ENCODE measurements at places on chromosomes 16 and 17.

- peak; percentile 18 for DNase-seq
Measured at GRCh38 chr16:87970186-87970585, 19.0 kb downstream of the BANP start.

- DNase-seq = peak; percentile 76
Measured at GRCh38 chr16:525520-526180, 1.9 kb upstream of the CAPN15 start.

- no peak for DNase-seq
Measured at GRCh38 chr17:27442702-27443101, 13.5 kb upstream of the KSR1 start.

- no peak for DNase-seq
Measured at GRCh38 chr17:61700252-61700651, 109.2 kb upstream of the NACA2 start.

- peak; percentile 58 for DNase-seq
Measured at GRCh38 chr17:7220593-7221277, 997 bp downstream of the ACADVL start.

DNA sequence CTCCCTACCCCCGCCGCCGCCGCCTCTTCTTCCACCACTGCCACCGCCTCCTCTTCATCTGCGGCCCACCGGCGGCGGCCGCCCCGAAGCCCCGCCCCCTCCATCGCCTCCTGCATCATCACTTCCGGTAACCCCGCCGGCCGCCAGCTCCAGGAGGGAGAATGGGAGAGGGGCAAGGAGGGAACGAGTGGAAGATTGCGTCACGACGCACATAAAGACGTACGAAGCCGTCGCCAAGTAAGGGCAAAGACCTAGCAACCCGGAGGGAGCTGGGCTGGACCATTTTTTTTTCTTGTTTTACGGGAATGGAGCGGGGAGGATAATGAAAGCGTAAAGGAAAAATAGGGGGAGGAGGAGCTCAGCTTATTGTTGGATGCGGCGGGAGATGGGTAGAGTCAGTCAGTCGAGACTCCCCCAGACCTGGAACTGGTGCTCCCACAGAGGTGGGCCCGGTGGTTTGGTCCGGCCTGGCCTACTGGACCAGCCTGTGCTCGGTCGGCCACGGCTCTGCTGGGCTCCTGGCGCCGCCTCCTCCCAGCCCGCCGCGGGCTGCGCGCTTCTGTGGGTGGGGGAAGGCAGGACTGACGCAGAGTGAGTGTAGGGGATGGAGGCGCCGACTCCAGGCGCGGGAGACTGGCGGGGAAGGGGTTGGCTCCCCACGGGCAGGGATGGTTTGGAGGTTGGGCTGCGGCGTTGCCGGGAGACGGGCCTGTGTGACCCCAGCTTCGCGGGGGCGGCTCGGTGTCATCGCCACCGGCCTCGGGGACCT, at the start of the genes DCUN1D3 and LYRM1:
DCUN1D3 (minus strand) TSS at position 60 of the 769 bp plus-strand sequence. CDS start 37,820 bp downstream, outside the sequence.
LYRM1 (plus strand) TSS at position 473 of the 769 bp plus-strand sequence. CDS start 14,785 bp downstream, outside the sequence.
- DNase-seq = peak; percentile 95

DNA sequence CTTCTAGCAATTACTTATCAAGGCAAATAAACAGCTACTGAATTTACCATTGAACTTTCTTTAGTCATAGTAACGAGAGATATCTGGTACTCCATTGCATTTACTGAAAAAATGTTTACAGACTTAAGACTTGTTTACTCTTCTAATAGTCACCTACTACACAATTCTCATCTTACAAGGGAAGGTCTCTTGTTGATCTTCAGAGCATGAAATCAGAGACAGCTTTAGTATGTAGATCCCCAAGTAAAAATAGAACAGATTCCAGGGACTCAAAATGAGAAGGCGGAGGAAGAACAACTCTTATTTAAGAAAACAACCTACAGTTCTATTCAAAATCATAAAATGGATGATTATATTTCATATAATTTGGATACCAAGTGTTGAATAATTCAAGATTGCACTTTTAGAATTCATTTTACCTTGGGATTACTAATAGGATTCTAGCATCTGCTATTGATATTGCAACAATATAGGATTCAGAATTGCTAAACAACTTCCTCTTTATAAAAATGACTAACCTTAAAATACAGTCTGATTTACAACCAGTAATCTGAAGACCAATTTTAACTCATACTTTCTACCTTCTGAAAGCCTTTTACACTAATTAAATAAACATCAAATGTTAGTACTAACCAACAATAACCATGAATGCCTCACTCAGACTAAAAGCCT, 20.8 kb downstream of the UBE2G1 start:
- no peak for DNase-seq

DNA sequence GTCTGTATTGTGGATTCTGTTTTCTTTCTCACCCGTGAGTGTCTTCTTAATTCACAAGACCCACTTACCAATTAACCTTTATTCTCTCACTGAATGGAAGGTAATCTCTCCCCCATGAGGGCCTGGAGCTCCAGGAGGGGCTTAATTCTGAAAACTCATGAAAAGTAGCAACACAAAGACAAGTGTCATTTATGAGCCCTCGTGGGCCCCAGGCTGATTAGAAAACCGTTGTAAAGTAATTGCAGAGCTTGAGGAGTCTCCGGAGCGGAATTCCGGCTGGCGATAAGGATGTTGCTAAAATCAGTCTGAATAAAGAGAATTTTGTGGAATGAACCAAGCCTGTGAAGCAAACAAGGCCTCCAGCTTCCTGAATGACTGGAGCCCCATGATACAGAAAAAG, 301.5 kb downstream of the HAPSTR1 start:
- no peak for DNase-seq

- no peak for DNase-seq
Measured at GRCh38 chr16:73234496-73234895, 186.6 kb upstream of the ZFHX3 start.

- DNase-seq = peak; percentile 53
Measured at GRCh38 chr17:81910840-81911276, 341 bp downstream of the PCYT2 start.

- DNase-seq = no peak
Measured at GRCh38 chr17:1434150-1434549, 21.9 kb downstream of the CRK start.

DNA sequence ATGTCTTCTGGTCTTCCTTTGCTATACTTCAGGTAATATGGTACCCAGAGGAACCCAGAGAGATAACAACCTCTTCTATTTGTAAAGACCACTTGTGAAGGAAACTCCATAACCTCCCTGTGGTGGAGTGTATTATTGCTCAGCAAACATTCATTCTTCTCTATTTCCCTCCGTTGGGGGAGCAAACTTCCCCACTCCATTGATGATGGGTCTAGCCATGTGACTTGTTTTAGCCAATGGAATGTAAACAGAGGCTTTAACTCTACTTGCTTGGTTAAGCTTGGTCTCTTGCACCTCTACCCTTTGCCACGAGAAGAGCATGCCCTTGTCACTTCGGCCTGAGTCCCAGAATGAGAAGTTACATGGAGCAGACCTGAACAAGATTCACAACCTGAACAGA, 30.0 kb upstream of the SKAP1 start:
- no peak for DNase-seq

GRCh38 chr16:740459-740763, 386 bp downstream of the CIAO3 start:
- DNase-seq = no peak

DNA sequence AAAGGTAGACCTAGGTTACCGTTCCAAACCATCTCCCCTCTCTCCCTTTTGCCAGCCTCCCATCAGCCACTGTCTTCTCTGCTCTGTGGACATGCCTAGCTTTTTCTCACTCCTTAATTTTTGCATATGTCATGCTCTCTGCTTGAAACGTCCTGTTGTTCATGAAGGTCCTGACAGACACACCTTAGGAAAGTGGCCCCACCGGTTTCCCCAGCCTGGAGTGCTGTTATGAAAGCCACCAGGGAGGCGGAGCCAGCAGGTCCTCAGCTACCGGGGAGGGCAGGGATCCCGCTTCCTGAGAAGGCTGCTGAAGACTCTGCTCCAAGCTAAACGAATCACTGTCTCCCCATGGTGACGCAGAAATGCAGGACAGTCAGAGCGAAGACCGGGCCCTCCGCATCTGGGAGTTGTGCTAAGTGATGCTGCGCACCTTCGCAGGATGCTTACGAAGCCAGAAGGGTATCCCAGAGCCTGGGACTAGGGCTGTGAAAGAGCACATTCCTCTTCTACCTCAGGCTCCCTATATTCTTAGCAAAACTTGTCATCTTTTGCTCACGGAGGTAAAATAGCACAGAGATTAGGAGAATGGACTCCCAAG, 2.3 kb upstream of the SLC16A11 start:
- no peak for DNase-seq

DNA sequence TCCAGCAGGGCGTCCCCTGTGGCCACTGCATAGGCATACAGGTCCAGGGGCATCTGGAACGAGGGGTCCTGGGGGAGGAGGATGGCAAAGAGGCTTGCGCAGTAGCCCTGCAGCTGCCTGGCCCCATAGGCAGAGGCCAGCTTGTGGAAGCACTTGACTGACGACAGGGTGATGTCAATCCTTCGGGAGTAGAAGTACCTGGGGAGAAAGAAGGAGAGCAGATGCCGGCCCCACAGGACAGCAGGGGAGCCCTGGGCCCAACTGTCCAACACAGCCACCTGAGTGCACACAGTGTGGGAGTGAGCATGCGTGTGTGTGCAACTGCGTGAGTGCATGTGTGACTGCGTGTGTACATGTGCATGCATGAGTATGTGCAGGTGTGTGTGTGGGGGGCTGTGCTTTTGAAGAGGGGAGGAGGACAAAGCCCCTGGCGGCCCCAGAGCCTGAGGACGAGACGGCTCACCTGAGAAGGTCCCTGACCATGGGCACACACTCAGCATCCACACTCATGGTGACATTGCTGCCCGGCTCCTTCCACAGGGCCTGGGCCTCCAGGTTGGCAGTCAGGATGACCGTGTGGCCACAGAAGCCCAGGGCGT, 7.1 kb downstream of the LGALS3BP start:
- no peak for DNase-seq

DNA sequence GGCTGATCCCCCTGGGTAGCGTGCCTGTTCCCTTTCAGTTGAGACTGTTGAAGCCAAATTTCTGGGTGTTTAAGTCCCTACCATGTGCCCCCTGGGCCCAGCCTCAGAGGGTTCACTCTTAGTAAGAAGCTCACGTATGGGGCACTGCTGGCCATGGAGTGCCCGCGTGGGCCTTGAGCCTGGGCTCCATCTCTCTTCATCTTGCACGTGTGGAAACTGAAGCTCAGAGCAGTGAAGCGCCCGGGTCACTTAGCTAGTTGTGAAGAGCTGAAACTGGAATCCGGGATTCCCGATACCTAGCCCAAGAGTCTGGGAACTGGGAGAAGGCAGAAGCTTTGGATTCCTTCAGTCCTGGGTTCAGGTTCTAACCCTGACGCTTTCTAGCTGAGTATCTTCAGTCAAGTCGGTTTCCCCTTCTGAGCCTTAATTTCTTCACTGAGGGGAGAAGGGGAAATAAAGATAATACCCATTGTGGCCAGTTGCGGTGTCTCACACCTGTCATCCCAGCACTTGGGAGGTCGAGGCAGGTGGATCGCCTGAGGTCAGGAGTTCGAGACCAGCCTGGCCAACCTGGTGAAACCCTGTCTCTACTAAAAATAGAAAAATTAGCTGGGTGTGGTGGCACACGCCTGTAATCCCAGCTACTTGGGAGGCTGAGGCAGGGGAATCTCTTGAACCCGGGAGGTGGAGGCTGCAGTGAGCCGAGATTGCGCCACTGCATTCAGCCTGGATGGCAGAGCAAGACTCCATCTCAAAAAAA, 103.9 kb downstream of the OR1D5 start:
- no peak for DNase-seq

- no peak for DNase-seq
Measured at GRCh38 chr17:41483991-41484826, 3.3 kb upstream of the KRT35 start.

DNA sequence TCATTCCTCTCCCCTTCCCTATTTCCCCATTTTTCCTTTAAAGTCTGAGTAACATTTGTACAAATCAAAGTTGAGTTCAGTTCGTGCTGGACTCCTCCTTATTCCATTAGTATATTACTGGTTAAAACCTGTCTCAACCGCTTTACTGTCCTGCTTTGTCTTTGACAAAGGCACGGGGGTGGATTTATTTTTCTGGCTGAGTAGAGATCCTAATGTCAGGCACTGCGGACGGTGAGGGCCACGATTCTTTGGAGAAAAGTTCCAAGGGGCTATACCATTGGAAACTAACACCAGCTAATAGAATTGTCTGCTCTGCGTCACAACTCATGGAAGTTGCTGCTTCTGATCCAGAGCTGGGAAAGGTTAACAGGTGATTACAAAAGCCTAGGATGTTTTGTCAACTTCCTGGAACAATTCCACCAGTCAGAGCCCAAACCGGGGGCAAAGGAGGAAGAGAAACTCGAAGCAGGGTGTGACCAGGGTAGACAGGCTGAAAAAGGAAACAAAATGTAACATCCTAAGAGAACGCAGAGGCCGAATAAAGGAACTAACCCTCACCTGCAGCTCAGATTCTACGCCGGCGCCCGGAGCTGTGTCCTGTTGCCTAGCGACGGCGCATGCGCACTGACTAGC, 12.4 kb downstream of the TAT start:
- DNase-seq = no peak
